ENCODE measurements at places on chromosomes 1 and 21.

GRCh38 chr1:203805689-203806088, 10.3 kb downstream of the ZBED6 start:
- DNase-seq, result no peak

DNA sequence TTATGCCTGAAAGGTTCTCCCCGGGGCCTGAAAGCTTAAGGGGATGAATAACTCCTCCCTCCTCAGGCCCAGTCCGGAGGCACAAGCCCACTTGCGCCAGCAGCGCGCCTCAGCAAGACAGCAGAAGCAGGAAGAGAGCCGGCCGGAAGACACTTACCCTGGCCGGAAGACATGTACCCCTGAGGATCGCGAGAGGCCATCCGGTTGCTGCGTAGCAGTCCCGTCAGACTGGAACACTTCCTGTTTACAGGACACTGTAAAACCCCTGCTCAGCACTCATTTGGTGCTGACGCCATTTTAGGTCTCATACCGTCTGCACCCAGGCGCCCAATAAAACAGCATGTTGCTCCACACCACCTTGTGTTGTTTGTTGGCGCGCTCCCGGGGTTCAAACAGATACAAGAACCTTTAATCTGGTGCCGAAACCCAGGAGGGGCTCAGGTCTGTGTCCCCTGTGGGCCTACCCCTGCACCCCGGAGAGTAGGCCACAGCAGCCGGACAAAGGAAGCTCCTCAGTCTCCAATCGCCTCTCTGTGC, 30.3 kb downstream of the VN1R5 start:
- DNase-seq, result no peak

- no peak for DNase-seq
Observed at GRCh38 chr1:239367196-239367810, 19.1 kb upstream of the CHRM3 start.

DNA sequence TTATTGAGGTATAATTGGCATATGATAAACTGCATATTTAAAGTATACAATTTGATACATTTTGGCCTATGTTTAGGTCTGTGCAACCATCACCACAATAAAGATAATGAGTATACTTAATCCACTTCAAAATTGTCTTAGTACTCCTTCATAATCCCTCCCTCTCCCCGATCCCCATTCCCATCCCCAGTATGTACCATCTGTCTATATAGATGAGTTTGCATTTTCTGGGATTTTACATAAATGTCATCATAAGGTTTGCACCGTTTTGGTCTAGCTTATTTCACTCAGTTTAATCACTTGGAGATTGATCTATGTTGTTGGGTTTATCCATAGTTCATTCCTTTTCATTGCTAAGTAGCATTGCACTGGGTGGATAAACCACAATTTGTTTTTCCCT, 74.3 kb downstream of the POFUT2 start:
- DNase-seq, result no peak

GRCh38 chr1:21630571-21631343, 38.4 kb downstream of the RAP1GAP start:
- no peak for DNase-seq

- DNase-seq, result no peak
Observed at GRCh38 chr1:108016451-108016920, 51.5 kb upstream of the VAV3 start.

DNA sequence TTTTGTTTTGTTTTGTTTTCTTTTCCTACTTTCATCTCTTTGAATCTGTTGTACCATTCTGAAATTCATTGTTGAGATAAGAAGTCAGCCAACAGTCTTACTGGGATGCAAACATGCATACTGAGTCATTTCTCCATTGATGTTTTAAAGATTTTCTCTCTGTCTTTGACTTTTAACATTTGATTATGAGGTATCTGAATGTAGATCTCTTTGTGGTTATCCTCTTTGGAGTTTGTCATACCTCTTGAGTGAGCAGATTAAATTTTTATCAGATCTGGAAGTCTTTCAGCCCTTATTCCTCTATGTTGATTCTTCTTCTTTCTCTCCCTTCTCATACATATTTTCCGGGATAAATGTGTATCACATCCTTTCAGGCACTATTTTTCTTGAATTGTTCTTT, 406.9 kb upstream of the NCAM2 start:
- DNase-seq, result no peak

- no peak for DNase-seq
Observed at GRCh38 chr1:211557894-211558625, 20.9 kb downstream of the SLC30A1 start.

DNA sequence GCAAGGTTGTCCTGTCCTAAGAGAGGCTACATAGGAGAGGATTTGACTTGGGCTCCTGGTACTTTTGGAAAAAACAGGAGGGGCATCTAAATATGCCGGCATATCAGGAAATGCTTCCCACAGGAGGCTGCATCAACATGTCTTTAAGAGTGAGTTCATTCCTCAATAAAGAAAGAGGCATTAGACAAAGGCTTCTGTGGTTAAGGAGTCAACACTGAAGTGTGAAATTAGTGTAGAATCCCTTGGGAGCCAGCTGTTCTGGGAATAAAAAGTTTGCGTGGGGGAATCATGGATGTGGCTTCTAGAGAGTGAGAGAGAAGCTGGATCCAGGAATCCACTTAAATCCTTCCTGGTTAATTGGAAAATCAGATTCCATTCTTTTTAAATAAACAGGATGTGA, 69.5 kb downstream of the DNM3 start:
- DNase-seq, result no peak

GRCh38 chr1:116871779-116872146, 38.0 kb upstream of the PTGFRN start:
- no peak for DNase-seq

DNA sequence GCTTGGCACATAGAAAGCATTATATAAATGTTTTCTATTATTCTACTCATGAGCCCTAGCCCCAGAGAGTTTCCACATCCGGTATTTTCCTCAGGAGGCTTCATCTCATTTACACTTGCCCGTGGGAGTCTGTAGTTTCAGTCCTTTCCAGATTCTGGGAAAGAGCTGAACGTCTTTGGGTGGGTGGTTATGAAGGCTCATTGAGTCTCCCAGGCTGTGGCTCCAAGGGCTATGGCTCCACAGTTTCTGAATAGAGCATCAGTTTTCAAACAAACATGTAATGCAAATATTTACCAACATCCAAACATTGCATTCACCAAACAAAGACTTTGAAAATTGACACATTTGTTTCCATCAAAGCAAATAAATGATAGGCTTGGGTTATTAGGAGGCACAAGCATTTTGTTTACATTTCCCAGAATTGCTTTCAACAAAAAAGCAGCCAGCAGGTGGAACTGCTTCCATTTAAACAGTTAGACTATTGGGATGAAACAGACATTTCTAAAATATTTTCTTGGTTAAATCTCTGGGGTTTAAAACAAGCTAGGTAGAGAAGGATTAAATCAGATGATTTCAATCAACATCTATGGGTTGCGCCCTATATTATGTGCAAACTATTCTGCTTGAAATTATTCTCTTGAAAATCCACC, 1.3 kb upstream of the LEMD1 start:
- no peak for DNase-seq

GRCh38 chr21:45607909-45608295, 35.6 kb upstream of the PCBP3 start:
- DNase-seq, result no peak

GRCh38 chr1:89578151-89578550, 53.5 kb downstream of the LRRC8B start:
- no peak for DNase-seq

- no peak for DNase-seq
Observed at GRCh38 chr1:42852608-42852980, 6.2 kb downstream of the ZNF691 start.

DNA sequence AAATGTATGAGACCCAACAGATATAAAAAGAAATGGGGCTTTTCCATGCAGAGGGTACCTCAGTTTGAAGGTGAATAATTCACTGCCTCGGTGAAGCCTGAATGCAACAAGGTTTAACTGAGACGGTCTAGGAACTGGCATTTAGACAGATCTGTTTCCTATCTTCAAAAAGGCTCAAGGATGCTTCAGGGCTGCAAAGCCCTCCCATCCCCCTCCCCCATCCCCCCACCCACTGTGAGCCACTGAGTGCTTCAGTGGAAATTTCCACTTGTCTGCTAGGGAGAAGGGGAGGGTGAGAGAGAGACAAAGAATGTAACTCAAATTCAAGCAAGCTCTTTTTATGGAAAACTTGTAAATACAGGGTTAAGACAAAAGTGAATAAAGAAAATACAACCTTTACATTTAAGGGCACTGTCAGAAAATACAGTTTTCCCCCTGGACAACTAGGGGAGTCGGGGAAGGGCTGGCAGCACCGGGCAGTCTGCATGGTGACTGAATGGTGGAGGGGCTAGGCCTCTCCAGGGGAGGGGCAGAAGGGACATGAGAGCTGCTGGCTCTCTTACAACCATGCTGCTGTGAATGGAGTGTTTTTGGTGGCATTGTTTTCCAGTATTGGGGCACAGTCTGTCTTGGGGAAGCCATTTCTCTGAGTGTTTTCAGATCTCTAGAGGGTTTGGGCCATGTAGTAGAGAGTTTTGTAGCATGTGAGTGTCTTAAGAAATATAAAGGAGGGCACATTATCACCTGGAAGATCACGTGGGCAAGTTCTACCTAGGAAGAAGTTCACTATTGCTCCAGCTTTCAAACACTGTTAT, 56.7 kb downstream of the MRPS6 start:
- no peak for DNase-seq

GRCh38 chr1:15742339-15742801, at the start of gene TMEM82:
Gene TMEM82 (plus strand): TSS chr1:15742499. CDS start chr1:15742560, 61 bp downstream.
- no peak for DNase-seq

DNA sequence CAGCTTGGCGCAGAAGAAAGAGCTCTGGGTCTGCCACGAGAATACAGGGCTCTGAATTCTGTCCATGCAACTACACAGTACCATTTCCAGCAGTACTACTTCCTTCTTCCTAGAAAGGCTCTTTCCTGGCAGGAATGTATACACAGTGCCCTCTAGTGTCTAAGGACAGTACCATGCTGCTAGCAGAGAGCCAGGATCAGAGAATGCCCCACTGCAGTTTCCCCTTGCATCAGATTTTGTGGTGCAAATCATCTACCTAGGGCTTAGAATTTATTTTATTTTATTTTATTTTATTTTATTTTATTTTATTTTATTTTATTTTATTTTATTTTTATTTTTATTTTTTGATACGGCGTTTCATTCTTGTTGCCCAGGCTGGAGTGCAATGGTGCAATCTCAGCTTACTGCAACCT, 50.8 kb downstream of the PAX7 start:
- peak; percentile 63 for DNase-seq

- DNase-seq, result no peak
Observed at GRCh38 chr1:66500301-66500700, 33.7 kb upstream of the SGIP1 start.

DNA sequence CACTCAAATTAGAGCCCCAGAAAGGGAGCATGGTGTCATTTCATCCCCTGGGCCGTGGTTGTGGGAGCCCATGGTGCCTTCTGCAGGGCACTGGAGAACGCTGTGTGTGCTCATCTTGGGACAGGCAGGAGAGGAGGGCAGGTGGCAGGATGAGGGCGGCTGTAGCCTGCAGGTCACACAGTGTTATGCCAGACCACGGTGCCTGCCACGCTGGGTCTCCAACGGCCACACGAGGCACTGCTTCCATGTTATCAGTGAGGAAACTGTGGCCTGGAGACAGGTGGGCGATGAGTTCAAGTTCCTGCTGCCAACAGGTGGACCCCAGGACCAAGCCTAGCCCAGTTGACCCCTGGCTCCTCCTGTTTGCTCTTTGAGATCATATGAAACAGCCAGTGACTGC, 21.0 kb downstream of the ABCG1 start:
- no peak for DNase-seq

DNA sequence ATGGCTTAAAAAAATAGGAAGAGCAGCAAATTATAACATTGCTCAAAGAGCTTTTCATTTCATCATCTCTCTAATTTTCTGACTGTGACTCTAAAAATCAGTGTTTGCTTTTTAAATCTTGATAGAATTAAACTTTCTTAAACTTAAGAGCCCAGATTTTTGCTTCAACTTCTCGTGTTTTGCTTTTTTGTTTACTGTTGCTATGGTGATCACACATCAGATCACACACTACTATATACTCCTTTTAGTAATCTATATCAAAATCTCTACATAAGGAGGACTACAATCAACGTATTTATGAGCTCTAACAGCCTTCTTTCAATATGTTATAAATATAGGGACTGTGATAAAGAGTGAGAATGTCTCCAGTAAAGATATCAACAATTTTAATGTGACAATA, 537.3 kb downstream of the KCNT2 start:
- DNase-seq, result no peak

- no peak for DNase-seq
Observed at GRCh38 chr21:44702111-44702972, 5.4 kb downstream of the KRTAP10-12 start.

- peak; percentile 96 for DNase-seq
Observed at GRCh38 chr1:31689854-31690253, 14.0 kb downstream of the COL16A1 start.

DNA sequence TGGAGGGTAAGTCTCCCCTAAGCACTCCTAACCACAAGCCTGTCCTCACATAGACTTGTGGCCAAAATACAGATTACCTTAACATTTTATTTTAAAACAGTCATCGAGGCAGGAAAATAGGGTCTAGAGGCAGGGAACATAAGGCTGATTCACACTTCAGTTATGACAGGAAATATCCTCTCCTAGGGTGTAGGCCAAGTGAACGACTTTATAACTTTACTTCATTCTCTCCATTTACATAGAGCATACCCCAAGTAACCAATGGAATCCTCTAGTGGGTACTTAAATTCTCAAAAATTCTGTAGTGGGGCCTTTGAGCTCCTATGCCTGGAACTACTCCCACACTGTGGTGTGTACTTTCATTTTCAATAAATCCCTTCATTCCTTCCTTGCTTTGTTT, 113.0 kb downstream of the WDR3 start:
- DNase-seq, result no peak

DNA sequence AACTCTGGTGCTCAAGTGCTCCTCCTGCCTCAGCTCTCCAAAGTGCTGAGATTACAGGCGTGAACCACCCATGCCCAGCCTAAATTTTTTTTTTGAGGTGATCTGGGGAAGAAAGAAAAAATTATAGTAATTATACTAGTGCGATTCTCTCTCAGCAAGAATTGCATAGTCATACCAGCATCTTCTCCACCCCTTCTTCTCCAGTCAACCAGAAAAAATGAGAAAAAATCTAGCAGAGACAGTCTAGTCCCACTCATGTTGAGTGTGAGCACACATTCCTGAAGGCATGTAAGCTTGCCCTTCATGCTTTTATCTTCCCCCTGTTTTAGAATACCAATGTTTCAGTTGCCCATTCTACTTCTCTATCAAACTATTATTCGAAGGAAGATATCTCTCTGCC, 207.6 kb downstream of the S1PR1 start:
- DNase-seq, result no peak

DNA sequence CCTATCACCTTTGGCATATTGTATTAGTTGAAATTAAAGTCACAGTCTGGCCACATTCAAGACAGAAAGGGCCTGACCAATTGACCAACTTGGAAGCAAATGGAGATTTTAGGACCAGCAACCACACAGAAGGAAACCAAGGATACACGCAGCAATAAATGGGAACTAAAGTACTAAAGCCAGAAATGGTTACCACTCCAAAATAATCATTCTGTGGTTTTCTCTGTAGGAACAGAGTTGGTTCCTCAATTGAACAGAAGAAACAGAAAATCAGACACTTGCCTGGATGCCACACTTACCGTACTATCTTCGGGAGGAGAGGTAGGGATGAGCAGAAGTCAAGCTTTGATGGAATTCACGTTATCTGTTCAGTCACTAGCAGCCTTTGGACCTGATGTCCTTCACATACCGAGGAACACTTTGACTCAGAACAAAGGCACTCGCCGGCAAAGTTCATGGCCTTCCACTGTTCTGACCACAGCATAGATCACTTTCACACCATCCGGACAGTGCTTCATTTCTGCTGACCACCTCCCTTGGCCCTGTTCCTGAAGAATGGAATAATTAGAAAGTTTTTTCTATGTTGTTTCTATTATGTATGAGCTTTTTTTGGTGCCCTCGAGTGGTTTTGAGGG, 96.9 kb downstream of the LPAR3 start:
- no peak for DNase-seq

GRCh38 chr1:168767894-168768584, 39.0 kb upstream of the DPT start:
- no peak for DNase-seq
